Activated naive CD4-positive, alpha-beta T cell treated with anti-CD3 and anti-CD28 coated beads, Interleukin-2, amount 50 U/mL, for 72 hours (primary cell): ENCODE measurements at places on chromosomes 1 and 21. TPM values are rescaled to one million over a fixed set of nuclear protein-coding genes. Genes with fewer than 3 reads are reported as not detected.

Gene FAF1
- total RNA-seq, result 101 TPM

Gene GREM2
- total RNA-seq, result 0.43 TPM

GRCh38 chr1:59007820-59008598 lies 224.2 kb upstream of the JUN start:
- DNase-seq, result no peak

DNA sequence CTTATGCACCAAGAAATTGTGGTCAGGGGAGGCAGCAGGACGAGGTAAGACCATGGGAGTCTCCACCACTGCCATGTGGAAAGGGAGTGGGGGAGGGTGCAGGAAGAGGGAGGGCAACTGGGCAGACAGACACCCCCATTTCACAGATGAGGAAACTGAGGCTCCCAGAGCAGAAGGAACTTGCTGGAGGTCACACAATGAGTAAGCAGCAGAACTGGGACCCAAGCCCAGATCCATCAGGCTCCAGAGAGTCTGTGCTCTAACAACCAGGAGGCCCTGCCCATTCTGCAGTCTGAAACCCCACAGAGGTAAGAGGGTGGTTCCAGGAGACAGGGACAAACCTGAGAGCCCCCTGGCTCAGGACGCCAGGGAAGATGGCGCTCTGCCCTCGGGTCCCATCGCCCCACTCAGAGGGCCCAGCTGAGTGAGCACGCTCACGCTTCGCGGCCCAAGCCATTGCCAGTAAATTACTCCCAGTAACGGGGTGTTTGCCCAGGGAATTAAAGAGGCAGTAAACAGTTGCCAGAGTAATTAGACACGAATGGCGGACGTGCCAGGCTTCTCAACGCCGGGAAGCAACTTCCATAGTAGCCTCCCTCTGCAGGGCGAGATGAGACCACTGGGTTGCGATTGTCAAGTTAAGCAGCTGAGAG lies 59.2 kb downstream of the MATN1 start:
- no peak for DNase-seq

Gene FAM151A
- total RNA-seq, result not detected

GRCh38 chr1:30446095-30446494 lies 277.3 kb downstream of the MATN1 start:
- DNase-seq, result no peak

GRCh38 chr1:205186191-205186590 lies 25.3 kb downstream of the DSTYK start:
- peak; percentile 20 for DNase-seq

Gene MPZ
- total RNA-seq, result 6.4 TPM

GRCh38 chr1:39832294-39832693 lies 43.6 kb upstream of the BMP8B start:
- no peak for DNase-seq

Gene FCRL1
- total RNA-seq, result not detected

DNA sequence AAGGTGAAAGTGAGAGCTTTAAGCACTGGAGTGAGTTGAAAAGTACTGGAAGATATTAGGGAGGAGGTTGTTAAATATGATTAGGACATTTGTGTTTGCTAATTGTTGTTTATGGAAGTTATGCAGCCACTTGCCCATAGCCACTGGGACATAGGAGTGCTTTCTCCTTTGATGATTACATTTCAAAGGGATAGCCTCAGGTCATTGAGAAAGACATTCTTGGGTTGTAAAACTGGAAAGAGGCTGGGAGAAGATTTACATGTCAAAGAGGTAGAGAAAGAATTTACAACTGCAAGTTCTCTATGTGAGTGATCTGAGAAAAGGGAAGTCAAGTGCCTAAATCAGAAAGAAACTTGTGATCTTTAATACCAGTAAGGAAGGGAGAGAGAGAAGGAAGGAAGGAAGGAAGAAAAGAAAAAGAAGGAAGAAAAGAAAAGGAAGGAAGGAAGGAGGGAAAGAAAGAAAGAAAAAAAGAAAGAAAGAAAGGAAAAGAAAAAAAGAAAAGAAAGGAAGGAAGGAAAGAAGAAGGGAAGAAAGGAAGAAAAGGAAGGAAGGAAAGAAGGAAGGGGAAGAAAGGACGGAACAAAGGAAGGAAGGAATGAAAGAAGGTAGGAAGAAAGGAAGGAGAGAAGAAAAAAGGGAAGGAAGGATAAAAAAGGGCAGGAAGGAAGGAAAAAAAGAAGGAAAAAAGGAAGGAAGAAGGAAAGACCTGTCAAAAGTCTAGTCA lies 284.6 kb upstream of the DPYD start:
- no peak for DNase-seq

Gene CA6
- total RNA-seq, result 0.66 TPM

GRCh38 chr21:42883921-42884320 lies 4.6 kb upstream of the WDR4 start:
- DNase-seq, result no peak

GRCh38 chr1:231590453-231591198 lies 36.0 kb upstream of the DISC1 start:
- peak; percentile 28 for DNase-seq

- DNase-seq, result no peak
Measured at GRCh38 chr1:216600730-216601609, 122.3 kb downstream of the ESRRG start.

- DNase-seq, result no peak
Measured at GRCh38 chr1:107196973-107197562, 56.2 kb downstream of the NTNG1 start.

Gene ZNF436
- 8.2 TPM for total RNA-seq

GRCh38 chr1:228751360-228752098 lies 16.2 kb downstream of the RHOU start:
- DNase-seq, result no peak

DNA sequence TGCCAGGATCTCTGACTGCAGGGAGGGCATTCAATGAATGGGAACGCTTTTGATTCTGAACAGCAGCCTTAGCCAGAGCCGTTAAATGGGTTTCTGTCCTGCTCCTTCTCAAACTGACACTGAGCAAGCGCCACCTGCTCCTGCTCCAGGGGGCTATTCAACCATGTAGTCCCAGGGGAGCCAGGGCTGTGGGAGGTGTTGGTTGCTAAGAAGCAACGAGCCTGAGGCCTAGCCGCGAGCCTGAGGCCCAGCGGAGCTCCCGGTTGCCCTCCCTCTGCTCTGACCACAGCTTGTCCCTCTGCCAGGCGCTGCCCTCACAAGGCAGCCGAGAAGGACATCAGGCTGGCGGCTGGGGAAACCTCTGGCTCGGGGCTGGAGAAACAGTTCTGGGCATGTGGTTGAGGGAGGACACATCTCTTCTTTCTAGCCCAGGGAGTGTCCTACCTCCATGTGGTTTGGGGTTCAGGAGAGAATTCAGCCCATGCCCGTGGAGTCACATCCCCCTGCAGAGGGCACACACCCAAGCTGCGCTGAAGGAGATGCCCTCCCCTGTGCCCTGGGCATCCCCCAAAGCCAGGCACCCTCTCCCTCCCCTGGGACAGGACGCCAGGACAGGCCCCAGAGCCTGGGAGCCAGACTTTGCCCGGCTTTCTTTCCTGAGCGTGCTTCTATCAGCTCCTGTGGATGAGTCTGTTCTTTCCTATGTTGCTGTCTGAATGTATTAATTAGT lies 18.0 kb downstream of the PCP4 start:
- no peak for DNase-seq

Gene FALEC
- 0.66 TPM for total RNA-seq

Gene TMPRSS2
- total RNA-seq, result not detected

Gene NUDT17
- total RNA-seq, result 3.9 TPM

Gene TRIM17
- 0.91 TPM for total RNA-seq

GRCh38 chr1:235601104-235601503 lies 48.5 kb downstream of the GNG4 start:
- DNase-seq, result no peak

- no peak for DNase-seq
Measured at GRCh38 chr1:229669333-229669732, 43.3 kb downstream of the URB2 start.

DNA sequence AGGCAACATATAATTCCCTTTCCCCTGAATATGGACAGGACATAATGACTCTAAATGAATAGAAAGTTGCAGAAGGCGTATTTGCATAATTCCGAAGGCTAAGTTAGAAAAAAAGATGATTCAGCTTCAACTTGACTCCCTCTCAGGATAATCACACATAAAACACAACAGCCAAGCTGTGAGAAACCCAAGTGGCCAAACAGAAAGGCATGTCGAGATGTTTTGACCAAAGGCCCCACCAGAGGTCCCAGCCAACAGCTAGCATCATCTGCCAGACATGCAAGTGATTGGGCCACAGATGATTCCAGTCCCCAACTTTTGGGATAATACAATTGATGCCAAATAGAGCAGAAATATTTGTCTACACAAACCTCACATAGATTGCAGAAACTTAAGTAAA lies 444.9 kb downstream of the LTN1 start:
- no peak for DNase-seq

DNA sequence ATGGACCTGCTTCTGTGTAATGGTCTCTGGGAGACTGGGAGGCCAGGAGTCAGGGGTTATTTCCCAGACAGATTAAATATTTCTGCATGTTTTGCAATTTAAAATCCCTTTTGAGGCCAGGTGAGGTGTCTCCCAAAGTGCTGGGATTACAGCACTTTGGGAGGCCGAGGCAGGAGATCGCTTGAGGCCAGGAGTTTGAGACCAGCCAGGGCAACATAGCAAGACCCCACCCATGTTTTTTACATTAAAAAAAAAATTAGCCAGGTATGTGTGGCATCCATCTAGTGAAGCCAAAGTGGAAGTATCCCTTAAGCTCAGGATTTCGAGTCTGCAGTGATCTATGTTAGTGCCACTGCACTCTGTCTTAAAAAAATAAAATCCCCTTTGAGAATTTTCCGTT lies 34.1 kb downstream of the ECHDC2 start:
- DNase-seq, result no peak

- no peak for DNase-seq
Measured at GRCh38 chr1:223332997-223333396, 31.0 kb downstream of the SUSD4 start.

DNA sequence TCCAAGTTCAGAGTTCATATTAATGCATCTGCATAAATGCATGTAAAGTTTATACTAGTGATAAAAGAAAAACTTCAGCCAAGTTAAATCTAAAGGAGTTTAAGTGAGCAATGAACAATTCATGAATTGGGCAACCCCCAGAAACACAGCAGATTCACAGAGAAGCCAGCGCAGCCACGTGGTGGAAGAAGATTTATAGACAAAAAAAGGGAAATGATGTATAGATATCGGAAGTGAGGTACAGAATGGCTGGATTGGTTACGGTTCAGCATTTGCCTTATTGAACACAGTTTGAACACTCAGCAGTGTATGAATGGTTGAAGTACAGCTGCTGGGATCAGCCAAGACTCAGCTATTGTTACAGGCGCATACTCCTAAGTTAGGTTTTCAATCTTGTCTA lies 5.7 kb downstream of the AK5 start:
- no peak for DNase-seq

Gene SLAMF9
- not detected for total RNA-seq

GRCh38 chr1:28067523-28068090 lies 20.8 kb downstream of the EYA3 start:
- DNase-seq, result no peak

DNA sequence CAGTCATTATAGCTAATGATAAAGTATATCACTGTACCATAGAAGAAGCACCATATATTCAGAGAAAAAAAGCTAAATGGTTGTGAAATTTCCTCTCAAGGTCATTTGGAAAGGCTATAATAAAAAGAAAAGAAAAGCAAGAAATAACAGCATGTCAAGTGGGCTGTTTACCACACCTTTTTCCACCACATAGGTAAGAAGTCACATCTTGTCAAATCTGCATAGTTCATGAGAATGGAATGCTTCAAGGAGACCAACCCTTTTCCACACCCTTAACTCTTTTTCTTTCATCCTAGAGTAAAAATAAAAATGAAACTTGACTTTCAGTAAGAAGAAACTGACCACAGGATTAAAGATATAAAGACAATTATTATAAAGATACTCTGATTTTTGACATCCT lies 91.2 kb downstream of the ATP6V1G3 start:
- no peak for DNase-seq

- no peak for DNase-seq
Measured at GRCh38 chr1:22838965-22839364, 128.3 kb downstream of the EPHB2 start.

DNA sequence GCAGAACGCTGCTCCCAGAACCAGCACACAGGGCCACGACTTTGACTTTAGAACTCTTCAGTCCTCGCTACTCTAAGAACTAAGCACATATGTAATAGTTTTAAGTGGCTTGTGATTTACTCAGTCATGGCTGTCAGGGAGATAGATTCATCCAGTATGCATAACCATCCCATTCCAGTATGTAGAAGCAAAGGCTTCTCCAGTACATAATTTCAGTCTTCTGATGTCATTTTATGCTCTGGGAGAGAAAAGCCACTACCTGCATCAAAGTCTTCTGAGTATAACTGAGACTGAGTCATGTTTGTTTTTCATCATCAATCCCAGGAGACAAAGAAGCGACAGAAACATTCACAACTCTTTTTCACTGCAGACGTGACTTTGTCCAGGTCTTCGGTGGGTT lies 885.7 kb downstream of the PLA2G4A start:
- no peak for DNase-seq
